ENCODE measurements at places on chromosomes 7 and 10.
A peak's percentile ranks its signal among the peaks of the same experiment; 100 is the strongest.

- DNase-seq, result peak; percentile 6
These were observed 189.8 kb downstream of the CTNNA3 start for GRCh38 chr10:67506083-67506756.

GRCh38 chr7:10122551-10123100, 851.0 kb upstream of the PHF14 start:
- no peak for DNase-seq

- DNase-seq, result peak; percentile 65
These were observed 74.5 kb downstream of the LANCL2 start for GRCh38 chr7:55439627-55440026.

GRCh38 chr10:15374156-15374555, 3.1 kb upstream of the FAM171A1 start:
- no peak for DNase-seq

- DNase-seq, result no peak
These were observed 64.6 kb upstream of the CALN1 start for GRCh38 chr7:72476608-72477305.

- DNase-seq, result peak; percentile 57
These were observed 565 bp downstream of the STRIP2 start for GRCh38 chr7:129434675-129435318.

- no peak for DNase-seq
These were observed 89.3 kb downstream of the MAD1L1 start for GRCh38 chr7:2143450-2143849.

DNA sequence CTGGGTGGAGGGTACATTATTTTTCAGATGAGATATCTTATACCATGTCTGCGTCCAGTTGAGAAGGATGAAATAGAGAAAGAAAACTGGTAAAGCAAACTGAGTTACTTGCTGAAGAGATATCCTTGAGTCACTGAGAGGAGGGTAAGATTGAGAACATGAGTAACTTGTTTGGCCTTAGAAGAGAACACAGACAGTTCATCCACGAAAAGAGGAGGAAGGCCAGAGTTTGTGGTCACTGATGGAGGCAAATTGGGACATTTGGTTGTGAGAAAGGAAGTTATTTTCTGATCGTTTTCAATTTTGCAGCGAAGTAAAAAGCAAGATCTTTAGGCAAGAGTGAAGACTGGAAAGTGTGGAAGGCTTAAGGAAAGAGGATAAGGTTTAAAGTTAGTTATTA, 15.6 kb downstream of the MBL2 start:
- DNase-seq, result no peak

DNA sequence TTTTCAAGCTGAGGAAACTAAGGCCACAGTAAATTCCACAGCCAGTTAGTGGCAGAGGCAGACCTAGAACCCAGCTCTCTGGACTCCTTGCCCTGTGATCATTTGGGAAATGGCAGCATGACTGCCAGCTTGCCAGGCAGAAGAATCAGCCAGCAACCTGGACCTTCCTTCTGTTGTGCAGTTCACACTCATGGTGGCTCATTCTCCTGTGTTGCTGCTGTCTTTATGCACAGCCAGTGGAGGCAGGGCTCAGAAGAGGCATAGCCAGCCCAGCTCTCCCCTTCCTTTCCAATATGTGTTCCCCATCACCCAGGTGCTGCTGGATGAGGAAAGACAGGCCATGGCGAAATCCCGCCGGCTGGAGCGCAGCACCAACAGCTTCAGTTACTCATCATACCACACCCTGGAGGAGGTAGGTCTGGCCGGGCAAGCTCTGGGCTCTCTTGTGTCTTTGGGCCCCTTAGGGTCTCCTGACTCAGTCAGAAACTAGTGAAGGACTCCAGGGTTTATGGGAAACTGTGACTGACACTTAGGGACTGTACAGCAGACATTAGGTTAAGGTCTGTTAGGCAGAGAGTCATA, 14.8 kb downstream of the CPA5 start:
- DNase-seq, result no peak

DNA sequence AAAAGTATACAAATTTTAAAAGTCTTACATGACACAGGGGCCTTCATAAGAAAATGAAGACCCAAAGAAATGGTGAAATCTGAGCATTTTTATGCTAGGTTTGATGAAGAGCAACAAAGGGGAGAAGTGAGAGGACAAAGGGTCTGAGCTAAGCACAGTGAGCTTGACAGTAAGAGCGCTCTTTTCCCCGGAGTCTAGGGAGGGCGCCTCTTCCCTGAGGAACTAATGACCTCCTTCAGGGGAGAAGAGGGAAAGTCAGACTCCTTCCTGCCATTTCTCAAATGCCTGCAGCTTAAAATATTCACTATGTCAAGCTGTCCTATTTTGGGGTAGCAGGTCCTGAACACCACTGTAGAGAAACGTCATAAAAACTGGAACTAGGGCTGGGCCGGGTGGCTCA, 18.1 kb upstream of the PAXIP1 start:
- DNase-seq, result peak; percentile 16

DNA sequence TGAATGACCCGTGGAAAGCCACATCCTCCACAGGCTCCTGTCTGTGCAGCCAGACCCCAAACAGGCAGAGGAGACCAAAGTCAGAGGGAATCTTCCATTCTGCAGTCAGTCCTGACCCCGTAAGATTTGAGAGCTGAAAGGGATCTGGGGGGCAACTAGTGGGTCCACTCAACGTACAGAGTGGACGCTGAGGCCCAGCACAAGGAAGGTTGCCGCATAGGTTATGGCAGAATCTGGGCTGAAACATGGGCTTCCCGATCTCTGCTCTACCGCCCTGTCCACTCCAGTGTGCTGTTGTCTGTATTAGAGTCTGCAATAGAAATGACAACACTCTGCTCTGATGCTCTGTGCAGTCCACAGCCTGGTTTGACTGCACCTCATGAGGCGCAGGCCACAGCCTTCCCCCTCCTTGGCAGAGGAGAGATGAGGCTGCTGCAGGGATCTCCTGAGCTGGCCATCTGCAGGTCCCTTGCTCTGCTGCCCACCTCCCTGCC, 7.9 kb upstream of the ZNF22 start:
- DNase-seq, result no peak

GRCh38 chr10:3780771-3781467, 4.1 kb downstream of the KLF6 start:
- no peak for DNase-seq

DNA sequence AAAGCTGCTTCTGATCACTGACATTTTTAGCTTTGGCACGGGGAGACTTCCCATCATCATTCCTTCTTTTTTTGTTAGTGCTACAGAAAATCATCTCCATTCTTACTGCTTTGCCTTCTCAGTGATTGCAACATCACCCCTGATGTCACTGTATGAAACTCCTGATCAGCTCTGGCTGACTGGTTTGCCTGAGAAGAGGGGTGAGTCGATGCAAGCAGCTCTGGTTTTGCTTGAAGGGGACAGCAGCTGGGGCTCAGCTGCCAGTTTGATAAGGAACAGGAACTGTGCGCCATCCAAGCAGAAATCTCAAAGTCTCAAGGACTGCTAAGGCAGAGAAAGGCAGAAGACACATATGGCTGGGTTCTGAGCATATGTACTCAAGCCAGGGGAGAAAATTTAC, 808.5 kb upstream of the CELF2 start:
- peak; percentile 54 for DNase-seq

DNA sequence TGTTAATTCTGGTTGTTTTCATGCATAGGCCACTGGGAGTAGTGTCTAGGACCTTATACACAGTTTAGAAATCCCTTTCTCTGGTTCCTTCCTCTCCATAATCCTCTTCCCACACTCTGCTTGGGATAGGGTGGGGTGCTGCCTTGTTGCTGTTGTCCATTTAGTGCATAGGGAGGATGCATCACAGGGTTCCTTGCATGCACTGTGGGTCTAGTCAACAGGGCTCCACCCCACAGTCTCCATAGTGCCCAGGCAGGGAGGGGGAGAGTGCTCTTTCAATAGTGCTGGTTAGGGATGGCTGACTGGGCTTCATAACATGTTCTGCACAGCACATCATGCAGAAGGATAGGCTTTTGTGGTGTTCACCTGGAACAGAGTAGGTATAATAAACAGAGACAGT, 81.1 kb downstream of the ARHGAP12 start:
- no peak for DNase-seq

DNA sequence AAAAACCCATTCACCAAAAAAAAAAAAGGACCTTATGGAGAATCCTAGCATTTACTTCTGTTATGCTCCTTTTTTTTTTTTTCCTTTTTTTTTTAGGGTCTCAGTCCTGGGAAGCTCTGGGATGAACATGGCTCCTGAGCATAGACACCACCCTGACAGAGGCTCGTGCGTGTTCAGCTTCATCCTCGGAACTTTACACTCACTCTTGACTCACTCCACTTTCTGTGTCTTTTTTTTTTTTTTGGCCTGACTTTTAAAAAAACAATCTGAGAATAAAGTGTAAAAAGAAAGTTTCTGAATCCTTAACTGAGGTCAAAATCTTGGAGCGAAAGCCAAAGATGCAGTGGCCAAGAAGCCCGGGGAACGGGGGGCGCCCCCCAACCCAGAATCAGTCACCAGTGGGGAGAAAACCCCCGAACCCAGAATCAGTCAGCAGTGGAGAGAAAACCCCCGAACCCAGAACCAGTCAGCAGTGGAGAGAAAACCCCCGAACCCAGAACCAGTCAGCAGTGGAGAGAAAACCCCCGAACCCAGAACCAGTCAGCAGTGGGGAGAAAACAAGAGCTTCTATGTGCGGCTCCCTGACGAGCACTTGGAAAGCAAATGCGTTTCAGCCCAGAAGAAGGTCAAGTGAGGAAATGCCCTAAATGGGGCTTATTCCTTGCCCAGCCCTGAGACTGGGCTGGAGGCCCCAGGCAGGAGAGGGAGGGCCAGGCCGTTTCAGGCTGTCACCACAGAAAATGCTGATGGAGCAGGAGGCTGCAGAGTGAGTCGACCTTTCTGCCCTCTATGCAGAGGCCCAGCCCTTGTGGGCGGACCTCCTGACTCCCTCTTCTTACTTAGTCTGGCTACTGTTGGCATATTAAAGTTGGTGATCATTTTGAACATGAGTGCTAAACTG, 19.0 kb upstream of the PFKP start:
- no peak for DNase-seq

- peak; percentile 18 for DNase-seq
These were observed 86.0 kb downstream of the LARP4B start for GRCh38 chr10:845526-845925.

GRCh38 chr10:77602913-77603533, 34.6 kb downstream of the KCNMA1 start:
- DNase-seq, result peak; percentile 28

DNA sequence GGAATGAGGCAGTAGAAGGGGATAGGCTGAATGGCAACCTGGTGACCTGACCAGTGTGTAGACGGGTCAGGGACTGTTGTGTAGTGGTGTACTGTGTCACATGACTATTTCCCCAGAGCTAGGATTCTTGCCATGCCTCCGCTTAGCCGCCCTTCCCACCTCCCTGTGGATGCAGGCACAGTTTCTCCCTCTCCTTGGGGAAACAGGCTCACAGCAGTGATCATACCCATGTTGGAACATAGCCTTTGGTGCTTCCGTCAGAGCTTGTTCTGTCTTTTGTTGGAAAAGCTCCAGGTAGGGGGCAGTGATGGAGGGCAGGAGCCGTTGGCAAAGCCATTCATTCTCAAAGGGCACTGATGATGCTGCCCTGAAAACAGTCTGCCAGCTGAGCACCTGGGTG, 44.3 kb downstream of the OGDH start:
- no peak for DNase-seq

- no peak for DNase-seq
These were observed 386 bp upstream of the AS3MT start for GRCh38 chr10:102868911-102869257.

GRCh38 chr7:102912742-102913141, at the start of gene LRRC17:
LRRC17 (plus strand) TSS chr7:102913000; CDS start chr7:102933914, 20,914 bp downstream.
- DNase-seq, result peak; percentile 100

- no peak for DNase-seq
These were observed 67.3 kb downstream of the NRBF2 start for GRCh38 chr10:63200431-63200830.

GRCh38 chr10:96370584-96371157, 11.9 kb upstream of the OPALIN start:
- DNase-seq, result peak; percentile 49

GRCh38 chr10:6565588-6565987, 14.5 kb downstream of the PRKCQ start:
- no peak for DNase-seq

GRCh38 chr7:137032436-137032835, 164.0 kb downstream of the CHRM2 start:
- DNase-seq, result peak; percentile 36

GRCh38 chr7:101333912-101334311, 12.3 kb upstream of the IFT22 start:
- DNase-seq, result no peak

GRCh38 chr7:130069179-130069977, 956 bp upstream of the KLHDC10 start:
- no peak for DNase-seq

GRCh38 chr10:9992661-9993060, 1025.0 kb upstream of the CELF2 start:
- no peak for DNase-seq

GRCh38 chr10:78851647-78852046, 217.1 kb upstream of the ZMIZ1 start:
- DNase-seq, result no peak

- DNase-seq, result no peak
These were observed 52.7 kb upstream of the VIPR2 start for GRCh38 chr7:159197066-159197975.

All from myocyte (in vitro differentiated cells).